Activated T-helper 1 cell treated with anti-CD3 and anti-CD28 coated beads, Interleukin-12 subunit alpha, Interleukin-12 subunit beta, Interleukin-2, Interleukin-4 antibody, amounts not matched to agents 30 ng/mL and 10 ng/mL and 1 ng/mL, durations not matched to agents 14 hours and 24 hours and 36 hours (primary cell): ENCODE measurements at places on chromosomes 4 and X. TPM values are rescaled to one million over a fixed set of nuclear protein-coding genes. Genes with fewer than 3 reads are reported as not detected.
A peak's percentile ranks its signal among the peaks of the same experiment; 100 is the strongest.

The BBS7 gene
- total RNA-seq, result 16.9 and 20.2 TPM in 2 replicates

The ASMT gene
- not detected in 2 replicates for total RNA-seq

The PDLIM3 gene
- not detected in 2 replicates for total RNA-seq

The NAT8L gene
- total RNA-seq, result 7.4 and 8.0 TPM in 2 replicates

The SSX7 gene
- not detected in 2 replicates for total RNA-seq

The SSX5 gene
- total RNA-seq, result not detected in 2 replicates

The SCFD2 gene
- 39.4 and 40.5 TPM in 2 replicates for total RNA-seq

The CACNA1F gene
- 0.05 and 0.13 TPM in 2 replicates for total RNA-seq

The WAS gene
- total RNA-seq, result 106 and 122 TPM in 2 replicates

The GATA1 gene
- total RNA-seq, result not detected in 2 replicates

DNA sequence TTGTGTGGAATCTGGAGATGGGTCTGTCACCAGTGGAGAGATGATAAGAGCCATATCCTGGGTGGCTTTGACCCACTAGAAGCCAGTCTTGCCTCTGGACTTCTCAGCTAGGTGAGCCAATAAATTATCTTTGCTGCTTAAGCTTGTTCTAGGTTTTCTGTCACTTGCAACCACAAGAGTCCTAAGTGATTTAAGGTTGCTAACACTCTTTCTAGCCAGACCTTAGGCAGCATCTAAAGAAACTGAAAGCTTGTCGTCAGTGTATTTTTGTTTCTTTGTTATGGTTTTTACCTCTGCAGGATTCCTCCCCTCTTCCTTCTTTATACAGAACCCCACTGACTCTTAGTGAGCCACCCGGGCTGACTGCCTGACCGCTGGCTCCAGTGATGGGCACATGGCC, 37.1 kb upstream of the STIM2 start:
- H3K4me3 ChIP-seq, result no peak overlapping the region
- peaks cover 9% of the 10 kb centered on the region for H3K4me1 ChIP-seq
- no peaks in the 10 kb centered on the region for H3K27me3 ChIP-seq
- DNase-seq, result no peak

- no peak overlapping the region for H3K27ac ChIP-seq
- peaks cover 31% of the 10 kb centered on the region for H3K4me1 ChIP-seq
- H3K27me3 ChIP-seq, result no peaks in the 10 kb centered on the region
- peaks cover 7% of the 10 kb centered on the region for H3K36me3 ChIP-seq
- H3K4me3 ChIP-seq, result no peak overlapping the region
- no peak for DNase-seq
These were observed 145.4 kb upstream of the MAP3K15 start for GRCh38 chrX:19660604-19661255.

DNA sequence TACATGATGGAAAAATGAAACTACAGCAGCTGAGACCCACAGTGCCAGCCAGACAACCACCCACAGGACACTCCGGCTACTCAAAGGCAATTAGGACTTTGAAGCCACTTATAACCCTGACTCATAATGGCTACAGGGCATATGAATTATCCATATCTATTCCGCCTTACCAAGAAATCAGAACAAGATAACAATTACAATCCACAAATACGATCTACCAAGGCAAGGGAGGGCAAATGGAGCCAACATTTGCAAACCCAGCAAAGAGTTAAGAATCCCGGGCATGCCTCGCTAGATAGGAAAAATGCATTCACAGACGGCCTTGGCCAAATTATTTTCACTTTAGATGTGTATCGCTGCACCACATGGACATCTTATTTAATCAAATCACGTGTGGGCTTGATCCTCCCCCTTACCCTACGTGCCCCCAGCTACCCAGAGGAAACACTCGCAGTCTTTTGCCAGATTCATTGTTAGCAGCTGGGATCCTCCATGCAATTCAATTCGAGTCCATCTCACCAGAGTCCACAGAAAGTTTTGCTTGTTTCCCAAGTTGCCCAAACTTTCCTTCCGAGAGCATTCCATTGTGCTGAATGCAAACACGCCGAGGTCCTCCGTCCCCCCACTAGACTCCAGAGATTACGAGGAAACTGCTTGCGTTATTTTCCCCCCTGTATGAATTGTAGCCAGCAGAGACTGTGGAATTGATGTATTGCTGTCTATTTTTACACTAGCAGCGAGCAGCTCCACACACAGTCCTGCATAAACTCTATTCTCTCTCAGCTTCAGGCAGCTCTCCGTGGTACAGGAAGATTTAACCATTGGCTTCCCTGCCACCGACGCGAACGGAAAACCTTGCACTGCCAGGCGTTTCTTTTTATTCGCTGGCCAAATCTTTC, 1.2 kb downstream of the PPARGC1A start:
- no peaks in the 10 kb centered on the region for H3K36me3 ChIP-seq
- no peak overlapping the region for H3K27ac ChIP-seq
- H3K4me1 ChIP-seq, result peaks cover 4% of the 10 kb centered on the region
- no peak for DNase-seq

- DNase-seq, result no peak
- H3K36me3 ChIP-seq, result no peaks in the 10 kb centered on the region
- no peak overlapping the region for H3K4me3 ChIP-seq
- H3K27me3 ChIP-seq, result peaks cover 2% of the 10 kb centered on the region
These were observed 95.0 kb downstream of the BANK1 start for GRCh38 chr4:101885574-101885973.

DNA sequence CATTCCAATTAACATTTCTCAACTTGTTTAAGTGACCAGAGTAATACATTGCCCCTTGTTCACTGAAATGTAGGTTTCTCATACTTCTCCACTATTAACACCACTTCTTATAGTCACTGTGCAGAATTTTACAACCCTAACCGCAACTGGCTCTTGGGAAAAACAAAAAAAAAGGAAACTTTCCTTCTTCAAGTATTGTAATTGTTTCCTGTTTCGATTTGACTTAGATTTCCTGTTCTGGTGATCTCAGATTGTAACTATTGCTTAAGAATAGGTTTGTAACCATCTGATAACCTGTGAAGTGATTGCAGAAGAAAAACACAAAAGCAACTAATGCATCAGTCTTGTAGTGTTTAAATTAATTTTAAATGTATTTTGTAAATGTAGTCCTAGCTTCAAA, 594.7 kb upstream of the GALNT7 start:
- H3K27ac ChIP-seq, result no peak overlapping the region
- no peak overlapping the region for H3K4me3 ChIP-seq
- no peaks in the 10 kb centered on the region for H3K4me1 ChIP-seq
- no peak for DNase-seq

DNA sequence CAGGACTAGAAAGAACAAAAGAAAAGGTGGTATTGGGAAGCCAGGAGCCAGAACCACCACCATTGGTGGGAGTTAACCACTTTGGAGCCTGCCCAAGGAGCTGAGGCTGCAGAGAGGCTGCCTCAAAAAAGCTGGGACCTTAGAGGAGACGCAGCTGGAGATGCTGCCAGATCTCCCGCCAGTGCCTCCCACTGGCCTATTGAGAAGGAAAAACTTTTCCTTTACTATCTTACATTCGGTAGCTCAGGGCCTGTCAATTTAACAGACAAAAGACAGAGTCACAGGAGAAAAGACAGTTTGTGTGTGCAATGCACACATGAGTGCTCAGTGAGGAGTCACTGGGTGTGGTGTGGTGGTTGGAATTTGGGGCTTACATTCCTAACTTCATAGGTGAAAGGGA, 52.4 kb upstream of the HPSE start:
- peaks cover 11% of the 10 kb centered on the region for H3K4me1 ChIP-seq
- H3K36me3 ChIP-seq, result no peaks in the 10 kb centered on the region
- no peak overlapping the region for H3K27ac ChIP-seq
- no peak for DNase-seq
- H3K27me3 ChIP-seq, result no peaks in the 10 kb centered on the region

DNA sequence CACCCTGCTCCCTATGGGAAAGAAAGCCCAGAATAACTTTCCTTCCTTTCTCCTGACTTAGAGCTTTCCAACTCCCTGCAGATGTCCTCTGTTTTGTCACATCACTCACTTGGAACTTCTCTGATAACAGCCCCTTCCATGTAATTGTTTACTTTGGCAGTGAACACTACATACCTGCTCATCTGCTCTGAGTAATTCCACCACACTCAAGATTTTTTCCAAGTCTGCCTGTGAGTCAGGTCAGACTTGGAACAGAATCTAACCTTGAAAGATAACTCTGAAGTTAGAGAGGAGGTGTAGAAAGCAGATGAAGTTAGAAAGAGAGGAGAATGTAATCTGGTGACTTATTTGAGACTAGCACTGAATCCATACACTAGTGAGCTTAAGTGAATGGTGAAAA, 7.4 kb downstream of the MAGEB10 start:
- DNase-seq, result no peak
- peaks cover 3% of the 10 kb centered on the region for H3K27me3 ChIP-seq
- H3K4me3 ChIP-seq, result no peak overlapping the region

DNA sequence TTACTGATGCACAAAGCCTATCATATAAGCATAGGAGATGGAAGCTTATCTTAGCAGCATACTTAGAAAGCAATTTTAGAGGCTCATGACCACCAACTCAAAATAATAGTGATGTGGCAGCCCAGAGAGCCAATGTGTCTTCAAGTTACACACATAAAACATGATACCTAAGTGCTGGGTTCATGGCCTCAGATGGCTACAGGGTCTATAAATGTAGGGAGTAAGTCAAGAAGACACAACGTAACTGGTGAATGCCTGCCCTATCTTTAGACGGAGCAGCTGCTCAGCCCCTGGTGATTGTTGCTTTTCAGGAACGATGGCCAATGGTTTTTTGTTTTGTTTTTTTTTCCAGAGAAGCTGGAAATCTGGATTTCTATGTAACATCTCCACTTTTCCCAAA, 42.8 kb downstream of the RNF150 start:
- DNase-seq, result no peak
- no peak overlapping the region for H3K27ac ChIP-seq
- H3K36me3 ChIP-seq, result no peaks in the 10 kb centered on the region

- H3K36me3 ChIP-seq, result no peaks in the 10 kb centered on the region
- no peak overlapping the region for H3K4me3 ChIP-seq
- peaks cover 5% of the 10 kb centered on the region for H3K27me3 ChIP-seq
- no peak for DNase-seq
These were observed 28.8 kb downstream of the SUPT20HL2 start for GRCh38 chrX:24285082-24285481.

DNA sequence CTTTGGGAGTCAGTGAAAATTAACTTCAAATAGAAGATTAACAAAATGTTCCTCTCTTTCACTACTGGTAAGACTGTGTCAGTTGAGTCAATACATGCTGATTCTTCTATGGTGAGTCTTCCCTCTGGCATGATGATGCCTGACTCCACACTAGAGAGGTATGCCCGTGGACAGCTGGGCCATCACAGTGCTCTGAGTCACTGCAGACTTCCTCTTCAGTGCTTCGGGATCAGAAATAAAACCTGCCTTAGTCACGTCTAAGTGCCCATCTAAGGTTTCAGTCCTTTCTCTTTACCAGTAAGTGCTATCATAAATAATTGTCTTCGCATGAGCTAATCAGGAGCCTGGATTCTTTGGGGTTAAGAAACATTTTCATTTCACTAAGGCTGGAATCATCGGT, 1.6 kb upstream of the ASB5 start:
- H3K36me3 ChIP-seq, result no peaks in the 10 kb centered on the region
- DNase-seq, result no peak
- no peak overlapping the region for H3K27ac ChIP-seq
- H3K4me1 ChIP-seq, result no peaks in the 10 kb centered on the region
- H3K27me3 ChIP-seq, result peaks cover under 1% of the 10 kb centered on the region
- H3K4me3 ChIP-seq, result no peak overlapping the region

GRCh38 chrX:9378980-9379696, 85.7 kb upstream of the TBL1X start:
- no peak overlapping the region for H3K27ac ChIP-seq
- DNase-seq, result no peak

DNA sequence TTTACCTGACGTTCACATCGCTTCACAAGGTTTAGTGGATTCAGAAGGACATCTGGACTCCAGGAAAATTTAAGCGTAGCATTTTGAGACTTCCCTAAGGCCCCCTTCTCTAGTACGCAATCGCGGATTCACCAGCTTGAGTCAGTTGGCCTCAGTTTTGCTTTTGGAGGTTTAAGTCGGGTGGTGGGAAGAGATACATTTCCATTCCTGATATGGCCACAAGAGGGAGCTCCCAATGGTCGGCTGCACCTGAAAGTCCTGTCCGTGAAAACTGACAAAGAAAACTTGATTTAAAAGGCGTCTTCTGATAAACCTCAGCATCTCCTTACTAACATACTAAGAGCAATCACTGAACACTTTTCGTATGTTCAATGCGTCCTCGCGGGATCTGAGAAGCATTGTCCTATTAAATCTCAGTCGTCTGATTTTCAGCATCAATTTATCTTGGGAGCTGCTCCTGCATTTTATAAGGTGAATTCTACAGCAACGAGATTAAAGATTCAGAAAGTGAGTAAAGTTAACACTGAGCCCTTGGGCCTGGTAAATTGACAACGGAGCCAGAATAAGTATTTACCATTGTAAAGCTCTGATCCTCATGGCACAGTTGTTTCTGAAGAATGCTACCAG, 50.6 kb downstream of the LGI2 start:
- H3K4me3 ChIP-seq, result no peak overlapping the region
- peak; percentile 40 for DNase-seq
- no peak overlapping the region for H3K27ac ChIP-seq
- peaks cover 12% of the 10 kb centered on the region for H3K27me3 ChIP-seq

GRCh38 chrX:68061206-68061535, 372.1 kb downstream of the OPHN1 start:
- H3K4me1 ChIP-seq, result no peaks in the 10 kb centered on the region
- no peak overlapping the region for H3K4me3 ChIP-seq
- no peak for DNase-seq

DNA sequence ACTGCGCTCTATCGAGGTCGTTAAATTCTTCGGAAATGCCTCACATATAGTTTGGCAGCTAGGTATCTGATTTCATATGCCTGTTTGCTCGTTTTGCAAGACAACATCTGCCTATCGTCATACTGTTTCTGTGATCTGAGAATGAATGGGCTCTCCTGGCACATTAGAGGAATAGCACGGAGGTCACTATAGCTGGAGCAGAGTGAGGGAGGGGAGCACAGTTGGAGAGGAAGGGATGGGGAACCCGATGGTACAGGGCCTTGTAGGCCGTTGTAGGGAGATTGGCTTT, 552 bp downstream of the IKBKG start:
- H3K27me3 ChIP-seq, result no peaks in the 10 kb centered on the region
- peaks cover 22% of the 10 kb centered on the region for H3K36me3 ChIP-seq
- H3K4me3 ChIP-seq, result peak overlapping the region; percentile 96
- DNase-seq, result no peak

GRCh38 chr4:18529482-18529881, 507.9 kb upstream of the LCORL start:
- H3K36me3 ChIP-seq, result no peaks in the 10 kb centered on the region

DNA sequence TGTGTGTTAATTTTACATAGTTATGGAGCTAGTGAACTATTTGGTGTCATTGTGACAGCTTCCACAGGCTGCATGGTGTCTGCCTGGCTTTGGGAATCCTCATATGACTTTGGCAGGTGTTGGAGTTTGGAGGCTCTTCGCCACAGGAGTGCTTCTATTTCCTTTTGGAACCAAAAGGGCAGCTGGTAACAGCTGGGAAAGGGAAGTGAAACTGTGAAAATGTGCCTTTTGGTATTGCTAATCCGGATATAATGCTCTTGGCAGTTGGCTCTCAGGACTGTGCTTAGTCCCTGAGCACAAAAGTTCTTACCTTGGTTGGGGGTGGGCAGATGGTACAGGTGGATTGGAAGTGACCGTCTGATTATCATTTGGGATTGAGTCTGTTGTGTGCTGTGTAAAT, 18.1 kb downstream of the OFD1 start:
- peak overlapping the region; percentile 13 for H3K27ac ChIP-seq
- peaks cover 19% of the 10 kb centered on the region for H3K36me3 ChIP-seq
- no peaks in the 10 kb centered on the region for H3K27me3 ChIP-seq
- peaks cover 33% of the 10 kb centered on the region for H3K4me1 ChIP-seq
- H3K4me3 ChIP-seq, result no peak overlapping the region
- DNase-seq, result no peak
